ENCODE measurements at places on chromosomes 11 and 22. TPM values are rescaled to one million over a fixed set of nuclear protein-coding genes. Genes with fewer than 3 reads are reported as not detected.

- DNase-seq = no peak
Observed at GRCh38 chr22:23527971-23528740, 51.9 kb downstream of the IGLL1 start.

- no peak for DNase-seq
Observed at GRCh38 chr11:46560300-46560991, 33.4 kb downstream of the AMBRA1 start.

GRCh38 chr11:57639321-57640067 is 10.2 kb downstream of the YPEL4 start:
- DNase-seq = peak; percentile 92

GRCh38 chr11:128389461-128389976 is 197.8 kb downstream of the ETS1 start:
- DNase-seq = peak; percentile 33

DNA sequence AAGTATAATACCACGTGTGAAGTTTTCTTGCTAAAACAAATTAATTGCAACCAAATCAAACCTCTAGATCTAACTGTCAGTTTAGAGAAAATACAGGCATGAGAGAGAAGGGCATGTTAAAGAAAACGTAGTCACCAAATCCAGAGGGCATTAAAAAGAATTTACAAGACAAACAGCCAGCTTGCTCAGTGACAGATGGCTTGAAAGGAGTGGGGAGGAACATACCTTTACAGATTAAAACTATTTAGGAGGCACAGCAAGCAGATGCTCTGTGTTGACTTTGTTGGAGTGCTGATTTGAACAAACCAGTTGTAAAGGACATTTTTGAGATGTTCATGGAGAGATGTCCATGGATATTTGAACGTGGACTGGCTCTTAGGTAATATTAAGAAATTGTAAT is 96.9 kb downstream of the ATXN10 start:
- DNase-seq = no peak

RDX gene
- total RNA-seq = 159 TPM

FOSL1 gene
- total RNA-seq = 4.7 TPM

FBLN1 gene
- 152 TPM for total RNA-seq

ADM2 gene
- 1.7 TPM for total RNA-seq
